Tibial artery (tissue), 4 donors: ENCODE measurements at places on chromosomes 5 and 9.

DNA sequence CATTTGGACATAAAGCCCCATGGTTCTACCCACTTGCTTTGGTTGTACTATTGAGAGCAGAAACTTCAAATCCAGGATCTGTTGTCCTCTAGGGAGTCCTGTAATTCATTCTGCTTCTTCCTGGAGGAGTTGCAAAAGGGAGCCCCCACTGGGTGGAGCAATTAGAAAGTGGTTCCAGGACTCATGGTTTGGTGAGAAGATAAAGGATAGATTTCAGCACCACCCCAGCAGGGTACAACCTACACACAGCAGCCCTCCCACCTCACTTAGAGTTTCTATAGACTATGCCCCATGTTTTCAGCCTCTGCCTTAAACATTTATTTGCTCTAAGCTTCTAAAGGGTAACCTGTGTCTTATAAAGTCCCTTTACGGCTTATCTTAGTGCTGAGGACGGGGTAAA, 112.6 kb upstream of the ARRDC3 start:
- DNase-seq, result no peak

DNA sequence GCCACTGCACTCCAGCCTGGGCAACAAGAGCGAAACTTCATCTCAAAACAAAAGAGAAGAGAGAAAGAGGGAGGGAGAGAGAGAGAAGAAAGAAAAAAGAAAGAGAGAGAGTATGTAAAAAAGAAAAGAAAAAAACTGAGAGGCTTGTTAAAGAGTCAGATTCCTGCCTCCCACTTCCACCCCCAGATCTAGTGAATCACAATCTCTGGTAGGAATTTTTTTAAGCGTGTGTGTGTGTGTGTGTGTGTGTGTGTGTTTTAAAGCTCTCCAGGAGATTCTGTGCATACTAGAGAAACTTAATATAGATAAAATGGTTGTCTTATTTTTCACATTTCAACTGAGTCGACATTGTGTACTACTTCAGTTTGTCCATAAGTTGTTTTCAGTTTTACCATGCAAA, 32.0 kb downstream of the SAR1B start:
- no peak for DNase-seq

DNA sequence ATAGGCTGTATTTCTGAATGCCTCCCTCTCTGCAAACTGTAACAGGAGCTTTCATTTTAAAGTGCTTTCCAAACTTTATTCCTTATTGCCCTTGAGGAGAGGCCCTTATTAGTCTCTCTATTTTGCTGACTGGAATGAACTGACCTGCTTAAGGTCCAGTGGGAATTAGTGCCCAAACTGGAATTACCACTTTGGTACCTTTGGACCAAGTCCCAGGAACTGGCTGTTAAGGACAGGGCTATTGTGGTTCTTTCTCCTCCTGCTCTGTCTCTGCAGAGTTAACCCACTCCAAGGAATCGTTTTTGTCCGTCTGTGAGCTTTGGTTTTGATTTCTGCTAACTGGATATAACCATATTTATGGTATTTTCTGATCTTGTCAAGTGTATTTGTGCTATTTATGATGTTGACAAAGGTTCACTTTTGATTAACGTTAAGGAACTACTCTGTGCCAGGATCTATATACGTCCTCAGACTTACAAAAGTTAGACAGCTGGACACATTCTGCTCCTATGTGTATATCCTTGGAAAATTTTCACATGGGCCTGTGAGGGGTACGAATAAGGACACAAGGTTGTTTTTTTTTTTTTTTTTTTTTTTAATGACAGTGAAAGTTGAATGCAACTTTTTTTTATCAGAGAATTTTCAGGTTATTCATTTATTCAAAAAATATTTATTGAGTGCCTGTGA, 189.1 kb upstream of the ANKRD55 start:
- DNase-seq, result no peak

GRCh38 chr5:40406741-40407211, 272.9 kb upstream of the PTGER4 start:
- no peak for DNase-seq

DNA sequence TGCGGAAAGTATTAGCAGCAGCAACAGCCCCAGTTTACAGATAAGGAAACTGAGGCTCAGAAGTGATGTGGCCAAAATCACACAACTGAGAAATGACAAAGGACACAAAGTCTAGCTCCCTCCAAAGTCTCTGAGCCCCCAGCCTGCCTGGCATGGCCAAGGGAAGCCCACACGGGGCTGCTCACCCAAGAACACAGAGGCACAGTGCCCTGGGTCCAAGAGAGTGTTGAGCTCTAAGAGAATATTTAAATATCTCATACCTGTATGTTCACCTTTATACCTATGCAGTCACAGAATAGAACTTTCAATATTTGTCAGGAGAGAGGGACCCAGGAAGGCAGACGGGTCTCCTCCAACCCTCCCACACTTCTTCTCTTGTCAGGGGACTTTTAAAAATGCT, 16.6 kb downstream of the VAV2 start:
- DNase-seq, result no peak

- no peak for DNase-seq
These were observed 19.7 kb downstream of the PTTG1 start for GRCh38 chr5:160441311-160441781.

GRCh38 chr9:38682713-38683112, 37.2 kb downstream of the FAM240B start:
- DNase-seq, result no peak

GRCh38 chr5:119049824-119050449, 20.9 kb upstream of the DMXL1 start:
- DNase-seq, result no peak

GRCh38 chr9:91349115-91349555, 12.6 kb downstream of the AUH start:
- DNase-seq, result no peak
